ENCODE measurements at places on chromosomes 1 and 21.

DNA sequence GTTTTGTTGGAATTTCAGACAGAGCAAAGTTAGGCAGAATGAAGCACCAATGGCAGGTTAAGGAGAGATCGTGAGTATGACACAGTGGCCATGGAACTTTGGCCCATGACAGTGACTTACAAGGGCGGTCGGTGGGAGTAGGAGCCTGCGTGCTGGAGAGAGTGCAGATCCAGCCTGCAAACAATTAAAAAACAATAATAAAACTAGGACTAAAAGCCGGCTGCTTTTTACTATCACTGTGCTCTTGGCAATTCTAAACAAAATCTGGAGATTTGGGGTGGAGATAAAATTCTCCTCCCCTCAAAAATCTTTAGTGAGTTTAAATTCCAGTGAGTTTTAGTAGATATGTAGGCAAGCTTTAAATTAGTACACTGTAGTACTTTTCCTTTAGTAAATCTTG, 96.9 kb downstream of the DHRS3 start:
- no peak for DNase-seq

- no peak for DNase-seq
These were observed 26.7 kb upstream of the MYSM1 start for GRCh38 chr1:58726581-58726980.

DNA sequence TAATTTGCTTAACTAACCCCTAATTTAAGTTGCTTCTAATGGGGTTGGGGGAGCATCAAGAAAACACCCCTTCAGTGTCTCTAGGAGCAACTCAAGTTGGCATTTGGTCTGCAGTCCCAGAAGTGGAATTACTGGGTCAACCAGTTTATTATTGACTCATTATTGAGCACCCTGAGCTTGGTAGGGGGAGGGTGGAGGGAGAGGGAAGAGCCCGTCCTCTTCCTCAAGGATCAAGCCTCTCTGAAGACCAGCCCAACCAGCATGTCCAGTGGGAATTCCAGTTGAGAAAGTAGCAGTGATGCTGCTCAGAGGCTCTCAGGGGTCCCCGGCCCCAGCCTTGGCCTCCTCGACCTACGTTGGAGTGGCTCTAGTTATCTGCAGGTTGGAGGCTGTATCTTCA, 2.1 kb upstream of the PLA2G2F start:
- DNase-seq: no peak

GRCh38 chr1:210407207-210407886, 78.6 kb downstream of the HHAT start:
- no peak for DNase-seq

DNA sequence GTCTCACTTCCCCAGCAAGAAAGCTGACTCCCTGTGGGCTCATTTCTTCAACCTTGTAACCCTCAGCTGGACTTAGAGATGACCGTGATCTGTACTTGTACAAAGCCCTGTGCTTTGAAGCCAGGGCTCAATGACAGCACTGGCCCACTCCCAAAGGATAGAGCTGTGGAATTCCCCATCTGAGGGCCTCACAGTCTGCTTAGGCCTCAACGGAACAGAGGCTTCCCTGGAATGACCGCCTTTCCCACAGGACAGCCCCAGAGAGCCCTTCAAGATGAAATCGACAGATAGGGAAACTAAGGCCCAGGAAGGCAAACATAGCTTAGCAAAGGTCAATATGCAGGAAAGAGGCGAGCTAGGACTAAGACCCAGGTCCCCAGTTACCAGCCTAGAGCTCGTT, 11.5 kb downstream of the SLC9A1 start:
- DNase-seq: no peak

DNA sequence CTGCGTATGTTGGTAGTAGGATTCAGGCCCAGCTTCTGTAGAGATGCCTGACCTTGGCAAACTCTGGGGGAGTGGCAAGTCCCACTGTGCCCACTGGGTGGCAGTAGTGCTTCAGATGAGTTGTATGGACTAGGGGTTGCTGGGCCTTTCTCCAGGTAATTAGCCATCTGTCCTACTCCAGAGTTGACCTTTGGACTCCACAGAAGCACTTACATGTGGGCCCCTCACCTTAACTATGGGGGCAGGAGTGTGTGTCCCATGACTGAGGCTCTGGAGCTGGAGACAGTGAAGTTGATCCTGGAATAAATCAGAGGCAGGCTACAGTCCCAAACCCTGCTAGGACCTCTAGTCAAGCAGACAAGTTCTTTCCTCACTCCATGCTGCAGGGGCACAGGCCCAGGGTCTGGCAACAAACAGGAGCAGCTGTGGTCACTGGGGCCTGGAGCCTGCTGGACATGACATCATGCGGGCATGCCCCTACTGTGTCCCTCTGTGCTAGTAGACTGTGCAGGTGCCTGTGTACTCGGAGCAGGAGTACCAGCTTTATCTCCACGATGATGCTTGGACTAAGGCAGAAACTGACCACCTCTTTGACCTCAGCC, 4.6 kb downstream of the DMAP1 start:
- no peak for DNase-seq

GRCh38 chr1:218079820-218080219, 205.3 kb upstream of the RRP15 start:
- no peak for DNase-seq

- DNase-seq: no peak
These were observed 463.9 kb upstream of the LRRC7 start for GRCh38 chr1:69103705-69104385.

DNA sequence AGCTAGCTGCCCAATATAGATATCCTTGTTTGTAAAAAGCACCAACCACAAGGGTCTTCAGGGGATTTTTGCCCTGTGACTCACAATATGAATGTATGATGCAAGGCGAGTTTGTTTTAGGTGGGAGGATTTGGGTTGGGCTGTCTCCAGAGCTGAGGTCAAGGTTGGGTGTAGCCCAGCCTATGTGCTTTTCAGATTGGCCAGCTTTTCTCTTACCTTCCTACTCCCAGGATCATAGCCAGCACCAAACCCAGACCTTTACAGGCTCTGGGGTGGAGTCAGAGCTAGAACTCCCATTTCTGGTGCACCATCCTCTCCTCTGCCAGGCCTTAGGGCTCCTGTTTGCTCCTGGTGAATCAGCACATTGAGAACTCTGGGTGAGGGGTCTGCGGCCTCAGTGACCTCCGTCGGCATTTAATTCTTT, 55.6 kb upstream of the GCLM start:
- no peak for DNase-seq

GRCh38 chr1:214377886-214378285, 96.9 kb downstream of the SMYD2 start:
- no peak for DNase-seq

- no peak for DNase-seq
These were observed 18.4 kb downstream of the H6PD start for GRCh38 chr1:9253004-9253403.

- DNase-seq: no peak
These were observed 73.9 kb upstream of the RRP15 start for GRCh38 chr1:218211241-218211640.

- no peak for DNase-seq
These were observed 125.9 kb downstream of the MRPS6 start for GRCh38 chr21:34199121-34199910.

GRCh38 chr1:92085727-92086126, 5.6 kb downstream of the BTBD8 start:
- no peak for DNase-seq

DNA sequence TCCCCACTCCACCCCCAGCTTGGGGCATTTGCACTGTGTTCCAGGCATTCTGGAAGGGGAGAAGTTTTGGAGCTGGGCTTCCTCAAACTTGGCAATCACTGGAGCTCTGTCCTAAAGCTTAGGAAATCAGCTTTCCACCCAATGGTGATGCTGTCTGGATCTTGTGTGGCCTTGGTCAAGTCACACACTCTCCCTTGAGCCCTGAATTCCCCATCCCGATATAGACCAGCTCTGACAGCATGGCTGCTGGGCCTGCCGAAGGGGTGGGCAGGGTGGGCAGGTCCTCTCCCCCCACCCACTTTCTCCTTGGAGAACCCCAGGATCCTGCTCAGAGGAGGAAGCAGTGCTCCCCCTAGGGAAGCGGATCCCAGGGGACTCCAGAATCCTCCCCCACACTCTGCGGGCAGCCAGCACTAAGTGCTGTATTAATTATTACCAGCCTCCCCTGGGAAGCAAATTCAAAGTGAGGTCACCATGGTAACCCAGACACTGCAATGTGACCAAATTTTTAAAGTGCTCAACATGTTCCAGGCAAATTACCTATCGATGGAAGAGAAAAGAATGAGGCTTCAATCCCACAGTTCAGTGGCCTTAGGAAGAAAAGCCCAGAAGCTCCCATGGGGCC, 21.3 kb upstream of the LDLRAP1 start:
- DNase-seq: no peak

DNA sequence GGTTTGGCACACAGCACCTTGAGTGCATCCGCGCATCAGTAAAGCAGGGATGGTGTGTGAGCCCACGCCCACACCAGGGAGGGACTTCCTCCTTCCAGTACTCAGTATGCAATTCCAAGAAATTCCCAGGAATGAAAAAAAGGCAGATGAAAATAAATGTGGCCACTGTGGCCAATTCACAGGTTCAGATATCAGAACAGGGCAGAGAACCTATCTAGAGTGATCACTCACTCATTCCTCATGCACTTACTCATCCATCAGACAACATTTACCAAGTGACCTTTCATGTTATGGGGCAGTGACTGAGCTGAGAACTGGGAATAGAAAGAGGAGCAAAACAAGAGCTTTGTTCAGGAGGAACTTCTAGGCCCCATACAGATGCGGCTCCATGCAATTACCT, 113.7 kb downstream of the ZSCAN20 start:
- DNase-seq: no peak

DNA sequence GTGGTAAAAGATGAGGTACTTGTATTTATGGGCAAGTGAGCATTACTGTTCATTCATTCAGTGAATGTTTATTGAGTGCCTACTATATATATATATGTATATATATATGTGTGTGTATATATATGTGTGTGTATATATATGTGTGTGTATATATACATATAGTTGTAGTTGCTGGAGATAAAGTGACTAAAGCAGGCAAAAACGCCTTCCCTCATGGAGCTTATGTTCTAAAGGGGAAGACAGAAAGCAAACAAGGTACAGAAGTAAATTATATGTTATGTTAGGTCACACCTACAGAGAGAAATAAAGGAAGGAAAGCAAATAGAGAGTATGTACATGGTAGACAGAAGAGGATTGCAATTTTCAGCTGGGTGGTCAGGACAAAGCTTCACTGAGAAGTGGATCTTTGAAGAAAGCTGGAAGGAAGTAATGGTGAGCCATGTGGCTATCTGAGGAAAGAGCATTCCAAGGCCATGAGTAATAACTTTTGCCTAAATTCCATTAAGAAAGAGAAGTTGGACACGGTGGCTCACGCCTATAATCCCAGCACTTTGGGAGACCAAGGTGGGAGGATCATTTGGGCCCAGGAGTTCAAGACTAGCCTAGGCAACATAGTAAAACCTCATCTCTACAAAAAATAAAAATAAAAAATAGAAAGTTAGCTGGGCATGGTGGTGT, 33.5 kb upstream of the KLF17 start:
- DNase-seq: no peak

DNA sequence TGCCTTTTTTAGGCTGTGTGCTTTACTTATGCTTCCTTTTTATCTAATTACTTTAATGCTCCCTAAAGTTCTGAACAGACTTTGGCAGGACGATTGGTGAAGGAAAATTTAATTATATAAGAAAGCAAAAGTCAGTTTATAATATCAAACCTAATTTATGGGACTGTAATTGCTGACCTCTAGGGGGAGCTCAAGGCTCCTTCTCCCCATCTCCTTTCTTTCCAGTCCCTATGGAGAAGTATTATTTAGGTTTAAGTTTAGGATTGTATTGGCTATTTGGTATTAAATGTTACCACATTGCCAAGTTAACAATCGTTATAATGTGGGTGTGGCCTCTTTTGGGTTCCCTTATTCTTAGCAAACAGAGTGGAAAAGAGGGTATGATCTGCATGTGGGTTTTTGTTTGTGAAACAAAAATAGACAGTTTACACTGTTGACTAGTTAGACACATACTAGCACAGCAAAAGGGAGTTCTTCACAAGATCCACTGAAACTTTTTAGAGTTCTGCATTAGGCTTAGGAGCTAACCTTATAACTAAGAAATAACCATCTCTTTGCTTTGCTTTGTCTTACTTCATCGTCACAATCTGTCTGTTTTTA, 48.2 kb upstream of the TNFSF4 start:
- DNase-seq: no peak

GRCh38 chr1:211172657-211173056, 38.7 kb upstream of the KCNH1 start:
- no peak for DNase-seq

DNA sequence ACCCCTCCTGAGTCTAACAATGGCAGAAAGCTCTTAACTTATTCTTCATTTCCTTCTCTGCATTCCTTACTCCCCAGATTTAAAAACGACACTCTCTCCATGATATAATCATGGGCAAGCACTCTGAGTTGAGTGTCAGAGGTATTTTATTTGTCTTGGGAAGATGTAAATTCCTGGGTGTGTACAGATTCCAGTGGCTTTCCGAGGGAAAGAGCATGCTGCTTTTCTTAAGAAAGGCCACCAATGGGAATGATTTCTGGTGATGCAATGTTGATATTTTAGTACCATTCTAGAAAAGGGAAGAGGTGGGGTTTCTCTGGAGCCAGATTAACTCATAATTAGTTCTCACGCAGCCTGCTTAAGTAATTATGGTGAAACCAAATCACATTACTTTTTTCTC, 47.8 kb upstream of the BTG3 start:
- DNase-seq: no peak

GRCh38 chr1:205572421-205572820, 59.4 kb downstream of the ELK4 start:
- DNase-seq: no peak

- DNase-seq: no peak
These were observed 5.9 kb downstream of the ZNF644 start for GRCh38 chr1:91015794-91016550.

DNA sequence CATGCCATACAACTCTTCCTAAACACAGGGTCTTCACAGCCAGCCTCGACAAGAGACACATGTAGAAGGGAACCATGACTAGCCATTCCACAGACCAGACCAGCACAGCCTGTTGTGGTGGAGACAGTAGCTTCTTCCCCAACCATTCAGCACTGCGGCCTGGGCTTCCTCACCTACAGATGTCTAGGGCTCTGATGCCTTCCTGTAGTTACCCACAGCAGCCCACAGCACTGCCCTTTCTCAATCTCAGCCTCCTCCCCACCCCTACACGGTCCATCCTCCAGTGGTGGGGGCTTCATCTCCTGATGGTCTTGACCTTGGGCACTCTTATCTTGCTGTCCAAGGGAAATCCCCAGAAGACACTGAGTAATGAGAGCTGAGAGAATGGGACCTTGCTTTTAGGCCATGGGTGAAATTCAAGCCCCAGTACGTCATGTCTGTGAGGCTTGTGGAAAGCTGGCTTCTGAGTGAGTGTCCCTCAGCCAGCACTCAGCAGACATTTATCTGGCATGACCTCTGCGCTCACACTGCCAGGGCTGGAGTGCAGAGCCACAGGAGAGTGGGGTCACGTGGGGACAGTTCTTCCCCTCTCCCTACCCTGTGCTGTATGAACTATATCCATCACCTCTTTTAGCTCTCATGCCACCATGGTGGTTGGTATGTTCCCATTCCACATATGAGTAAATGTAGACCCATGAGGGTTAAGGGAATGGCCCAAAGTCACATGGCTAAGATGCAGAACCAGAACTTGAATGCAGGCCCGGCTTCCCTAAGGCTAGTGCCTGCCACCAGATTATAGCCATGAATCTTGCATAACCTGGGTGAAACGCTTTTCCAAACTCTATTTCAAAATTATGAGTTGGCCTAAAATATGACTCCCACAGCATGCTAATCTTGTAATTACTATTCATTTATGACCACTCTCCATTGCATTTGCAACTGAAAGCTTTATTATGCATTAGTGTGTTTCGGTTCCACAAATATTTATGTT, 104.7 kb downstream of the HIVEP3 start:
- no peak for DNase-seq
